ELR (cell line): ENCODE measurements at places on chromosomes 3 and 15.
A peak's percentile ranks its signal among the peaks of the same experiment; 100 is the strongest.

DNA sequence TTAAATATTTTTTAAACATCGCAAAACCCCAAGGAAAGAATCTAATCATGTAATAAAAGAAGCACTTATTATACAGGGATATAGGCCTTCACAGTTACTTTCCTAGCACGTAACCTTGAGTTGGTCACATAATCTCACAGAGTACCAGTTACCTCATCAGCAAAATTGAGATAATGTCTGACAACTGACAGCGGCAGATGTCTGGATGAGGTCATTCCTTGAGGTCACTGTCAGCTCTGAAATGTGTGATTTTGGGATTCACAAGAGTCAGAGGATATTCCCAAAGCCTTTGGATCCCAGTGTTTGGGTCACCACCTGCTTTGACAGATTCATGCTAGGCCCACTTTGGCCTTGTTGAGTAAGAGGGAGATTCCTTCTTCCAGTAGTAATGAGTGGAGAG lies 151.4 kb upstream of the SEMA6D start:
- no peak for DNase-seq

DNA sequence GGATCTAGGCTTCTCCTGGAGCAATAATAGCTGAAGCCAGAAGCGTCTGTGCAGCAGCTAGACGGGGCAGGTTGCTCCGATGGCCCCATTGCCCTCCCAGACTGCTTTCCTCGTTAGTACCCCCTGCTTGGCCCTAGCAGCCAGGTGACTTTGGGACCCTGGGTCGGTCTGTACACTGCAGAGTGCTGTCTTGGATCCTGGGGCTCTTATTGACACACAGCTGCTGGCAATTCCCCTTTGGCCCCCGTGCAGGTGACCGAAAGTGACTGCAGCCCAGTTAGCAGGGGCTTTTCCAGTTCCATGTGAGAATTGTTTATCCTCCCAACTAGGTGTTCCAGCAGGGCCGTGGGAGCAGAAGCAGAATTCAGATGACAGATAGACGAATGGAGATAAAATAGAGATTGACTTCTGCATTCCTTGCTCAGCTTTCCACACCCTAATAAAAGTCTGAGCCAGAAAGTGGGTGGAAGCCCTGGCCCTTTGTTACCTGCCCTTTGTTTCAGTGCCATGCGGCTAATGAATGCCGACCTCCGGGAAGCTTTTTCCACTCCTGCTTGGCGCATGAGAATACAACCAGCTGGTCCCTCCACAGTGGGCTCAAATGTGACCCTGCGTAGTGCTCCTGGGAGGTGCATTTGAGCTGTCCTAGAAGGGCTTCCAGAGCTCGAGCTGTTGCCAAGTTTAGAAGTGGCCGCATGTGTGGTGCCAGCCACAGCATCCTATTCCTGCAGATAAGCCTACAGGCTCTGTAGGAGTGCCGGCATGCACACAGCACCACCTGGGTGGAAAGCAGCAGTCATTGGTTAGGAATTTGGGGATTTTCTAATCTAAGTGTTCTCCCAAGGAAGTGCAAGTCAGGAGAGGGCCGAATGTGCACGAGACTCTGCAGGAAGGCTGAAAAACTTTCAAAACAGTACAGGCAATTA lies 94.4 kb downstream of the SLCO3A1 start:
- peak; percentile 12 for DNase-seq

DNA sequence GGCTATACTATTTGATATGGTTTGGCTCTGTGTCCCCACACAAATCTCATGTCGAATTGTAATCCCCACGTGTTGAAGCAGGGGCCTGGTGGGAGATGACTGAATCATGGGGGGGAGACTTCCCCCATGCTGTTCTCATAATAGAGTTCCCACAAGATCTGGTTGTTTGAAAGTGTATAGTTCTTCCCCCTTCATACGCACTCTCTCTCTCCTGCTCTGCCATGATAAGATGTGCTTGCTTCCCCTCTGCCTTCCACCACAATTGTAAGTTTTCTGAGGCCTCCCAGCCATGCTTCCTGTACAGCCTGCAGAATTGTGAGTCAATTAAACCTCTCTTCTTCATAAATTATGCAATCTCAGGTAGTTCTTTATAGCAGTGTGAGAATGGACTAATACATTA lies 290.1 kb upstream of the CHRM5 start:
- DNase-seq, result no peak

DNA sequence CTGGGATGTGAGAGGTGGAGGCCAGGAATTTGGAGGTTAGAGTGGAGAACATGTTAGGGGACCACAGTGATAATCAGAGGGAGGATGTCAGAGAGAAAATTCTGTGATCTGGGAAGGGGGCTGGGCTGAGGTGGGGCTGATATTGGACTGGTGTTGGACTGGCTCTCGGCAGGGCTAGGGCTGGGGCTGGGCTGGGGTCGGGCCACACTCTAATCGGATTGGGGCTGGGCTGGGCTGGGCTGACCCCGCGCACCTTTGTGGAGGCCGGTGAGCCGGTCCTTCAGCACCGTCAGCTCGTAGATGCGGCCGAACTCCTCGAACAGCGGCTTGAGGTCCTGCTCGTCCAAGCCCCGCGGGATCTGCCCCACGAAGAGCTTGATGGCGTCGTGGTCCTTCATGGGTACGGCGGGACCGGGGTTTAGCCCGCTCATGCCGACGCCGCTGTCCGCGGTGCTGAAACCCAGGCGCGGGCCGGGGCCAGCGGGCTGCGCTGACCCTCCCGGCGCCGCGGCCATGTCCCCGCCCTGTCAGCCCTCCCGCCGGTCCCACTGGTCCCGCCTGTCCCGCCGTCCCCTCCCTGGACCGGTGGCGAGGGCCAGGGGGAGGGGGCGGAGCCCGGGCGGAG lies 485 bp downstream of the CELF6 start:
- DNase-seq, result peak; percentile 41

- DNase-seq, result no peak
Observed at GRCh38 chr3:119258915-119259314, 18.2 kb upstream of the B4GALT4 start.

DNA sequence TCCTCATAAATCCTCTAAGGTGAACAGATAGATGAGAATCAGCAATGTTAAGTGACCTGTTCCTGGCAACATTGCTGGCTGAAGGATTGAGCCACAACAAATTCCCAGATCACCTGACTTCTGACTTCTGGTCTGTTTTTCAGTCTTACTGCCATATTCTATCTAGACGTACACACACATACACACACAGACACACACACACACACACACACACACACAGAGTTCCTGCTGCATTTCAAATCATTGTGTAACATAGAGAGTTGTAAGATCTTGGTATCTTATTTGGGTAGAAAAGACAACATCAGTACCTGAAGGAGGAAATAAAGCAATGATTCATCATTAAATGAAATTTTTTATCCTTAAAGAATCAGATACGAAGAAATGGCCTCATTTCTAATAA lies 342.6 kb downstream of the MFSD1 start:
- no peak for DNase-seq

DNA sequence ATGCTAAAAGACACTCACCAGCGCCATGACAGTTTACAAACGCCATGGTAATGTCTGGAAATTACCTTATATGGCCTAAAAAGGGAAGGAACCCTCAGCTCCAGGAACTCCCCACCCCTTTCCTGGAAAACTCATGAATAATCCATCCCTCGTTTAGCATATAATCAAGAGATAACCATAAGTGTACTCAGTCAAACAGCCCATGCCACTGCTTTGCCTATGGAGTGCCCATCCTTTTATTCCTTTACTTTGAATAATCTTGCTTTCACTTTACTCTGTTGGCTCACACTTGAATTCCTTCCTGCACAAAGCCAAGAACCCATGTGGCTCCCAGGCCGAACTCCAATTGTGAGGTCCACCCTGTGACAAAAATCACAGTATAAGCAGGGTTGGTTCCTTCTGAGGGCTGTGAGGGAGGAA lies 19.1 kb upstream of the FSTL1 start:
- DNase-seq, result peak; percentile 45

DNA sequence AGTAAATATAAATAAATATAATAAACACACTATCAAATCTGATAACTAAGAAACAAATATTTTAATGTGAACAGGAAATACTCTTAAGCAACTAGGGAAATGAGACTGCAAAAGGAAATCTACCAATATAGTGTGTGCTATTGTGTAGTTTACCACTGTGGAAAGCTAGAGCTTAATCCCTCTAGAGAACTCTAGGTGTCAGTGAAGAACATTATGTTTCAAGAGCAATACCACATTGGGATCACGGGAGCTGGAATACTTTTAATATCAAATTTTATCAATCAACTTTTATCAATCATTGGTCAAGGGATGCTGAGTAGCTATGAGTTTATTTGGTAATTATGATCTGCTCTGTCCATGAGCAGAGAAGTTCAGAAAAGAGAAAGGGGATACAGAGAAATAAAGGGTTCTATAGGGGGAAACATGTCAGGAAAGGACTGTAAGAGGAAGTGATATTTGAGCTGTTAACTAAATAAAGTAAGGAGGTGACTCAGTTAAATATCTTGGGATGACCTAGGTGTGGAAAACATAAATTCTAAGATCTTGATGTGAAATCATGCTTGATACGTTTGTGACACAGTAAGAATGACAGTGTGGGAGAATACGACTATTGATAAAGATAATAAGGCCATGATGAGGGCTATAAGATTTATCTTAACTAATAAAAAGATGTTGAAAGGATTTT lies 762.2 kb upstream of the ALCAM start:
- DNase-seq, result peak; percentile 61

- DNase-seq, result no peak
Observed at GRCh38 chr15:80758130-80758745, 20.9 kb upstream of the CEMIP start.

- DNase-seq, result no peak
Observed at GRCh38 chr15:57521503-57521902, 70.2 kb upstream of the MYZAP start.

- no peak for DNase-seq
Observed at GRCh38 chr3:72426618-72427397, 421.4 kb downstream of the SHQ1 start.
